Stromal cell of bone marrow (primary cell): ENCODE measurements at places on chromosomes 12 and 14.

DNA sequence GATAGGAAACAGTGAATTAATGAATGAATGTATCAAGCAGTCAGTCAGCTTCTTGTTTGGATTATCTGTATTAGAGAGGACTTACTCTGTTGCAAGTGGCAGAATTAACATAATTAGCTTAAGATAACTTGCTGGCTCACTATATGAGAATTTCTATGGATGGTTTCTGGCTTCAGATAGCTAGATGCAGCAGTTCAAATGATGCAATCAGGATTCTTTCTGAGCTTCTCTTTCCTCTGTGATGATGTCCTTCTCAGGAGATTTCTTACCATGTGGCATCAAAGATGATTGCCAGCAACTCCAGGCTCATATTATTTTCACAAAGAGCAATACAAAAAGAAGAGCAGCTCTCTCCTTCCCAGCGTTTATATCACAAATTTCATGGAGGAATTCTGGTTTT lies 30.7 kb downstream of the FRMD6 start:
- peak; percentile 35 for DNase-seq

DNA sequence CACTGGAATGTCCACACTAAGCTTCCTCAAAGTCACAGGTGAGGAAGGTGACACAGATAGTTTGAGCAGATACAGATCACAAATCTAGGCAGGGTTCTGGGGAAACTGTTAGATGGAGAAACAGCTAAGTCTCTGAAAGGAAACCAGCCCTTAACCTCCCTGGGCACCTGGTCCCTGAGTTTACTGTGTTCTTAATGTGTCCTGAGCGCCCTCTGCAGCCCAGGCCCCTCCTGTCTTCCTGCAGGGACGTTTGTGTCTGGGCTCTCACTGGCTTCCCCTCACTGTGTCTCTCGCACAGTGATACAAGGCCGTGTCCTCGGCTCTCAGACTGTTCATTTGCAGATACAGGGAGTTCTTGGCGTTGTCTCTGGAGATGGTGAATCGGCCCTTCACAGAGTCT lies 684.3 kb downstream of the TMEM121 start:
- no peak for DNase-seq

DNA sequence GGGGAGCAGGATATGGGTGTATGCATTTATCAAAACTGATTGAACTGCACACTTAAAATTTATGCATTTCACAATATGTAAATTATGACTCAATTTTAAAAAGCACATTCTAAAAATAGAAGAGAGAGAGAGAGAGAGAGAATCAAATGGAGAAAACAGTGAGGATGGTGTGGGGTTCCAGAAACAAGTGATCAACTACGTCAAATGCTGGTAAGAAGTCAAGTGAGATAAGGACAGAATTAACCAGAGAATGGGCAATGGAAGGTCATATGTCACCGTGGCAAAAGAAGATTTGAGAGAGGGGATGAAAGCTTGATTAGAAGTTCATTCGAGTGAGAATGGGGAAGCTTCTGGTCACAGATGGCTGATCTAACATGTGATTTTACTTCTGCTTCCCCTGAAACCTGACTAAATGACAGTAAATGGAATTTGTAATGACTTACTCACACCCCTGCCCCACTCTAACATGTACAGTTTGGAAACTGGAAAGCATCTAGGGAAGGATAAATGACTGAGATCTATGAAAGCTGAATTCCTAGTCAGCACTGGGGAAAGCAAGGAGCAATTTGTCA lies 276.5 kb upstream of the AMIGO2 start:
- no peak for DNase-seq

- DNase-seq, result no peak
Observed at GRCh38 chr14:84657911-84658310, 872.0 kb upstream of the FLRT2 start.

GRCh38 chr14:106459971-106460730 lies 933.8 kb downstream of the TMEM121 start:
- DNase-seq, result no peak

GRCh38 chr14:82626156-82627066 lies 1092.8 kb upstream of the SEL1L start:
- DNase-seq, result no peak

DNA sequence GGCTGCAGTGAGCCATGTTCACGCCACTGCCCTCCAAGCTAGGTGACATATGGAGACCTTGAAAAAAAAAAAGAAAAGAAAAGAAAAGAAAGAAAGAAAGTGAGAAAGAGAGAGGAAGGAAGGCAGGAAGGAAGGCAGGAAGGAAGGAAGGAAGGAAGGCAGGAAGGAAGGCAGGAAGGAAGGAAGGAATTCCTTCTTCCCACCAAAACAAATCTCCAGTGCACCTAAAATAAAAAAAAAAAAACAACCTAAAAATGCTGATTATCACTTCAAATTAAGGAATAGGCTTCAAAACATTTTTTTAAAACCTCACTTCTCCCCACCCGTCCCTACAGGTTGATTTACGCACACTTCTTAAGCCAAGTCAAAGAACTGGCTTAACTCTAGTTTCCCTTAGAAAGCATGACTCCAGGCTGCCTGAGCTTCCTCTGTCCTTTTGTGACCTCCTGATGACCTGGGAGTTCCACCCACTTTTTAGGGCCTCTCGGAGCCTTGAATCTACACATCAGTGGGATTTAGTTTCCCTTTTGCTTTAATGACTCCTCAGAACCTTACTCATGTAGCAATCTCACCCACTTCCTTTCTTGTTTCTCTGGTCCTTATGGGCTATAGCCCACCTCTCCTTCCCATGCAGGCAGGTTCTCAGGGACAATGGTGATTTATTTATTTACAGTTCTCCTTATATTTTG lies 18.6 kb downstream of the DUSP6 start:
- DNase-seq, result no peak

- DNase-seq, result no peak
Observed at GRCh38 chr12:2605301-2605700, 189.5 kb upstream of the FKBP4 start.

DNA sequence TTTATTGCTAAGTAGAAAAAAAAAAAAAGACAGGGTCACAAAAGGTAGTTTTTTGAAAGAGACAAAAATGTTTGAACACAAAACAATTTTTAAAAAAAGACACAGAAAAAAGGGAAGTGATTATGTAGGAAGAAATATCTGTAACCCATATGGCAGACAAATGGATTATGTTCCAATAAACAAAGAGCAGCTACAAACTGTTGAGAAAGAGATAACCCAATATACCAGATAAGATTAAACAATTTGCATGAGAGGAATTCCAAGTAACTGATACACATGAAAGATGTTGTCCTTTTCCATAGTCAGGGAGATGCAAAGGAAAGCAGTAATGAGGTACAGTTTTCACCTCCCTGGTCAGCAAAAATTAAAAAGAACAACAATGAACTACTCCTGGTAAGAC lies 44.9 kb downstream of the PTPRR start:
- no peak for DNase-seq

DNA sequence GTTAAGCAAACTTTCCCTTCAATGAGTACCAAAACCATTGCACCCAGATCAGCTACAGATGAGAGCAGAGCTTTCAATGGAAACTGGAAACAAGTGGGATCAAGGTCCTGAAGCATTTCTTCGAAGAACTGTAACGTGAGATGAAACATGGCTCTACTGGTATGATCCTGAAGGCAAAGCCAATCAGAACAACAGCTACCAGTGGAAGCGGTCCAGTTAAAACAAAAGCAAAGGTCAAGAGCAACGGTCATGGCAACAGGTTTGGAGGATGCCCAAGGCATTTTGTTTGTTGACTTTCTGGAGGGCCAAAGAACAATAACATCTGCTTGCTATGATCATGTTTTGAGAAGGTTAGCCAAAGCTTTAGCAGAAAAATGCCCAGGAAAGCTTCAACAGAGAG lies 137.9 kb upstream of the CPSF6 start:
- DNase-seq, result no peak

DNA sequence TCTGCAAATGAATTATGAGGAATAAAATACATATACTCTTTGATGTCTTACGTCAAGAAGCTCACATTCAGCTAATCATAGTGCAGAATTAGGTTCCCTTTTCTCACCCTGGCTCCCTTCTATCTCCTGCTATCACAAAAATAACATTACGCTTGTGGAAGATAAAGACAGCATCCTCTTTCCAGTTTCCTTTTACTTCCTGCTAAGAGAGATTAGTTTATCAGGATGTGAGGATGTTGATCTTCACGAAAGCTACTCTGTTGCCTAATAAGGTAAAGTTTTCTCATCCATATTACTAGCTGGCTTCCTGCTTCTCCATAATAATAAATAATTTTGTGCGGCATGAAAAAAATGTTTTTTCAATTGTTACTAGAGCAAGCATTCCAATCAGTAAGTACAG lies 217.7 kb upstream of the DCN start:
- no peak for DNase-seq

GRCh38 chr14:42504433-42504832 lies 897.8 kb downstream of the LRFN5 start:
- DNase-seq, result no peak

DNA sequence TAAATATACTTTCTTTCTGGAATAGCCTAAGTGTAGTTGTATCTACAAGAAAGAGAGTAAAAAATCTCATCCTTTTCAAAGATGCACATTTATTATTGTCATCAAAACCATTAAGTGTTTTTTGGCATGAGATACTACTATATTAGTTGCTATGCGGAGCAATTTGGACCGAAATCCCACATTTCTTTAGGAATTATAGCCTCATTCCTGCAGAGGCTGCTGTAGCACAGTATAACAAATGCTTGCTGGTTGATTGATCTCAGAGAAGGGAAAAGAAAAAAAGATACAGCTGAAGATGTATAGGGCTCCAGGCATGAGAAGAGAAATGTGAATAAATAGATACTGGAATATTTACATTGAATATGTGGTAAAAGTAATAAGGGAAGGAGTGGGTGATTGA lies 36.0 kb downstream of the RHOJ start:
- DNase-seq, result no peak

DNA sequence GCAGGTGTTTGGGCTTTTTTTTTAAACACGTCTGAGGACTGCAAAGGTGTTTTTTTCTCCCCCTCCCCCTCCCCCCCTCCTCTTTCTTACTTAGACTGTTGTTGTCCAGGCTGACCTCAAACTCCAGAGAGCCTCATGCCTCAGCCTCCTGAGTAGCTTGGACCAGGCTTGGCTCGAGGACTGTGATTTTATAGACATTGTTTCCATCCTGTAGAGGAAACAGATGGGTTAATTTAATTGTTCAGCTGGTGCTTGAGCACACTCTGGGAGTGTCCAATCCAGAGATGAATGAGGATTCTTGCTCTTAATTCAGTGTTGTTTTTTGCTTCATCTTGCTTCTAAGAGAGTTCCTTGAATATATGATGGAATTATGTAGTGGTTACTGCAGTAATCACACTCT lies 42.1 kb downstream of the RASSF3 start:
- no peak for DNase-seq

DNA sequence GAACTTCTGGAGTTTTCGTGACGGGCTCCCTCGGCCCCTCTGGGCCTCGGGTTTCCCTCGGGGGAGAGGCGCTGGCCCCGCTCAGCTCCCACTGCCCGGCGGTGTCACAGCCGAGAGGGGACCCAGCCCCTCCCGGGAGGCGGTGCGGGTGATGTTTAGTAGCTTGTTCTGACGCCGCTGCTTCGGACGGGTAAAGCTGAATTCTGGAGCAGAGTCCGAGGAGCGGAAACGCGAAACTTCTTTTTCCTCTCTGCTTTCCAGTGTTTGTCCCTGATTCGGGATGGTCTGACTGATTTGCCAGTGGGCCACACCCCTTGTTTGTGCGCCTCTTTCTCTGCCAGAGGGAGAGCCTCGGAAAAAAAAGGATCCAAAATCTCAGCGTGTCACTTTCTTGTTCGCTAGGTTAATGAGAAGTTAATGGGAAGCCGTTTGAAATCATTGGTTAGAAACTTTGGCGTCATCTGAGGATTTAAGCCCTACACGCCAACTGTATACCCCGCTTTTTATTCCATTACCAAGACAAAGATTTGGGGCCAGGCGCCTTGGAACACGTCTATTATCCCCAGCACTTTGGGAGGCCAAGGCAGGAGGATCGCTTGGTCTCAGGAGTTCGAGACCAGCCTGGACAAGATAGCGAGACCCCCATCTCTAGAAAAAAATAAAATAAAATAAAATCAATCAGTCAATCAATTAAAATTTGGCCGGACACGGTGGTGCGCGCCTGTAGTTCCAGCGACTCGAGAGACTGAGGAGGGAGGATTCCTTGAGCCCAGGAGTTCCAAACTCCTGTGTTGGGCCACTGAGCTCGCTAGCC lies 756 bp downstream of the TULP3 start:
- DNase-seq, result no peak

DNA sequence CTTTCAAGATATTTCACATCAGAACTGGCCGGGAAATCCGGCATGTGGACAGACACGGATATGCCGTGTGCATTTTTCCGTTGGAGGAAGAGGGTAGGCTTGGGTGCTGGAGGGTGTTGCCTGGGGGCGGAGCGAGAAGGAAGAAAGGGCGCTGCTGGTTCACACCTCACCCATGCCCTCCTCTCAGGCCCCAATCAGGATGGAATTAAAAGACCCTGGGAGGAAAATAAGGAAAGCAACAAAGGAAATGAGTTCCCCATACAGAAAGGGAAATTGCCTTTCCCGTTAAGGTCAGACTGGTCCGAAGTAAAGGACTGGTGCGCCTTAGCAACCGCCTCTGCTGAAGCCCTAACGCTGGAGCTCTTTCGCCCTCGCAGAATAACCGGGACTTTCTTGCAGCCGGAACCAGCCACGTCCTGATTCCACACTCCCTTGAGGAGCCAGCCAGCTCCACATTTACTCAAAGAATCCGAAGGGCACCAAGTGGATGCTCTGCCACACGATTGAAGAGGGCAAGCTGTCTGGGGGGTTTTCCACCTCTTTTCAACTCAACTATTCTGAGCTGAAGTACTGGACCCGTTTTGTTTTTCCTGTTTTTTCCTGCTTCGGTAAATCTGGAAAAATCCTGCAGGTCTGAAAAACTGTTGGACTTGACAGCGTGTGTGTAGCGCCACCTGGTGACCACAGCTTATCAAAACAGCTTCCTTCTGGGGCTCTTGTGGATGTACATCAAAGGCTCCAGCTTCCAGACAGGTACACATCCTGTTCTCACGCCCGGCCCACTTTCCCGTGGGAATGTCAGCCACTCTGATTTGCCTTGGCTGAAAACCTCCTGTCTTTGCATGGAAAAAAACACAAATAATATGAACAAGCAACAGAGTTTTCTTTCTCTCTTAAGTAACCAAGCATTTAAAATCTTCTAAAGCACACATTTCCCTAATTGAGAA lies 37.6 kb upstream of the BCL2L14 start:
- peak; percentile 66 for DNase-seq

DNA sequence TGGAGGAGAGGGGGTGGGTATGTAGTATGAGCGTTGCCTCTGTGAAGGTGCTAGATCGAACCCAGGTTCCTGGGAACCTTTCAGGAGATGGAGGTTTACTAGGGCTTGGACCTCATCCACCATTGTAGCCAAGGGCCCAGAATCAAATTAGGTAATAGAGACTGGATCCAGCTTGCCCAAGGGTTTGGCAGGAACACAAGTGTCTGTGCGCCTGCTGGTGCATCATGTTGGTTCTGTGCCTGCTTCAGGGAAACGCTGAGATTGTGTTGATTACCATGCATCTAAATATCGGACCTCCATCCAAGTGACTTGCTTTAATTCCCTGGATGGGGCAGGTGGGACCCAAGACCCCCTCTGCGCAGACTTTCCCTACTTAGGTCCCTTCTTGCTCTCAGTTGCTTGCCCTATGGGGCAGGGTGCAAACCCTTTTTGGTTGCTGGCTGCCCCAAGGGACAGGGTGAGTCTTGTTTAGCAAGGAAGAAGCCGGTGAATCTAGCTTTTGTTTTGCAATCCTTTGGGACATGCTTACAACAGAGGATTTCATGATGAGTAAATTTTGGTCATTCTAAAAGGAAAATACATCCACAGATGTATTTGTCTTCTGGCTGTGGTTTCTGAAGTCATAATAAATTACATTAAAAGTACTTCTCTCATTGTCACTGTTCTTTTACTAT lies 189.8 kb upstream of the PRICKLE1 start:
- peak; percentile 56 for DNase-seq

GRCh38 chr14:61511558-61511948 lies 183.8 kb upstream of the HIF1A start:
- no peak for DNase-seq
